Hematopoietic multipotent progenitor cell treated with erythropoietin and hydrocortisone succinate and interleukin-3 and kit ligand, for 4 days (in vitro differentiated cells): ENCODE measurements at places on chromosomes 7 and 10.

GRCh38 chr7:84122582-84123360 lies 71.8 kb downstream of the SEMA3A start:
- DNase-seq, result no peak

DNA sequence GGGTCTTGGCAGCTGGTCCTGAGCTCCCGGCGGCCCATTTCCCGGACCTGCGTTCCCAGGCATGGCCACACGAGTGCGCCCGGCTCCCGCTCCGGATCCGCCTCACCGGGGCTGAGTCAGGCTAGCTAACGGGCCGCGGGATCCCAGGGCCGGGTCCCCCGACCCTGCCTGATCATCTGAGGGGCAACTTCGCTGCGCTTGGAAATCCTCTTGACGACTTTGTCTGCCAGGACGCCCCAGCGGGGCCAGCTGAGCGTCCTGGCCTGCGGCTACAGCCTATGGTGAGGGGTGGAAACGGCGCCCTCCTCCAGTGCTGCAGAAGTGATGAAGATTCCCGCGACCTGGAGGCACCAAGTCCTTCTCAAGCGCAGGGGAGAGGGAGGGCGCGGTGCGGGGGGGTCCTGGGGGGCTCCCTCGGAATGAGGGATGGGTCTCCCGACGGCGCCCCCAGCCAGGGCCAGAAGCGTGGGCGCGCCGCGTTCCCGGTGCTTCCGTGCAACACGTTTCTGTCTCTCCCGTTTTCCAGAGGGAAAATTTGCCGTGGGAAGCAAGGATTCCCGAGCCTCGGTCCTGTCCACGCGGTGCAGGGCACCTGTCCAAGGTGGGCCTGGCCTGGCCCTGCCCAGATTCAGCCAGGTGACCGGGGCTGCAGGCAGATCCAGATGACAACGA lies 212.4 kb downstream of the CCSER2 start:
- peak; percentile 75 for DNase-seq

DNA sequence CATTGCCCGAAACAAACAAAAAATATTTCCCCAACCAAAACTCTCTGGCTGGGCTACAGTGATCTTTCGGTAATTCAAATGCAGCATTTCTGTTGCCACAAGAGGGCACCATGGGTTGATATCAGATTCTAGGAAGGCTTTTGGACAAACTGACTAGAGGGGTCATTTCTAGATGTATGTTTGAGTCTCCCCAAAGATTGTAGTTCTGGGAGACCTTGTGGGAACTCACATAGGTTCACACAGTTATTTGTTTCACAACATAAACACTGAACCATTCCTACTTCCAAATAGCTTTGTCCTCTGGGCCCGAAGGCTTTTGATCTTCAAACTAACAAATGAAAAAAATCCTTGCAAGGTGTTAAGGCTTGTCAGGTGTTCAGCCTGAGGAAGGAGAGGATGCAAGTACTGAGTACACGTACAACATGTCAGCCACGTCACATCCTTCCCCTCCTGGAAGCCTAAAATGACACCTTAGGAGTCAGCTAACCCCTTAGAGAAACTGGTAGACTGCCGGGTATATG lies 37.0 kb upstream of the IL15RA start:
- peak; percentile 85 for DNase-seq

DNA sequence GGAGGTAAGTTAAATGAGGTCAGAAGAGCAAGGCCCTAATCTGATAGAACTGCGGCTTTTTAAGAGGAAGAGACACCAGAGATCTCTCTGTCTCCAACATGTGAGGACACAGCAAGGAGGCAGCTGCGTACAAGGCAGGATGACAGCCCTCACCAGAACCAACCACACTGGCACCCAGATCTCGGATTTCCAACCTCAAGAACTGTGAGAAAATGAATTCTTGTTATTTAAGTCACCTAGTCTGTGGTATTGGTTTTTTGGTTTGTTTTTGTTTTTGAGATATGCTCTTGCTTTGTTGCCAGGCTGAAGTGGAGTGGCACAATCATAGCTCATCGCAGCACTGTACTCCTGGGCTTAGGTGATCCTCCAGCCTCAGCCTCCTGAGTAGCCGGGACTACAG lies 127.2 kb downstream of the DLG5 start:
- peak; percentile 3 for DNase-seq

DNA sequence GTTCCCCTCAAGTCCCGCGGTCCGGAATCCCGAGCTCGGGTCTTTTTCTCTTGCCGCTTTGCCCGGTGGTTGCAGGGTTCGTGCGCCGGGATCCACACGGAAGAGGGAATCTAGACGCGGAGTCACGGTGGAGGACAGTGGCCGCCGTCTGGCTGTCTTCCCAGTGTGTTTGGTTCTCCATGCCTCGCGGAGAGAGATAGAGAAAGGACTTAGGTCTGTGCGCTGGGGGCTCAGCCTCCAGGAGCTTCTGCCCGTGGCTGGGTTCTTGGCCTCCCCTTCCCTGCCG lies 1.6 kb downstream of the FFAR4 start:
- no peak for DNase-seq

DNA sequence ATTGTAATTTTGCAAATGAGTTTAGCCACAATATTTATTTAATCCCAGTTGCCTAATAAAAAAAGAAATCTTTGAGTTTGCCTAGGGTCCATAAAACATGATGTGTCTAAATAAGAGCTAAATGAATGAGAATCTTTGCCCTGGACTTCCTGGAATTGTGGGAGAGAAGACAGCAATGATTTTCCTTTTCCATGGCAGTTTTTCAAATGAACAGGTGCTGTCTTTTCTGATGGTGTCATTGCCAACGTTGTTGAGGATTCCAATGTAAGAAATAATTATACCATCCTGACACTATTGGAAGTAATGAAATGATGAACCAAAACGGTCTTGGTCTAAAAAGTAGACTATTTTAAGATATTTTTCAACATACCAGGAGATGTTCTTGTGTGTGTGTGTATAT lies 984.7 kb upstream of the CELF2 start:
- no peak for DNase-seq
